Aortic smooth muscle cell (primary cell): ENCODE measurements at places on chromosomes 7 and 10. TPM values are rescaled to one million over a fixed set of nuclear protein-coding genes. Genes with fewer than 3 reads are reported as not detected.

The MRLN gene
- total RNA-seq: 0.12 TPM in 1 of 2 replicates, not detected in the other

The OR2A7 gene
- 0.26 and 0.37 TPM in 2 replicates for total RNA-seq

The OR9A2 gene
- total RNA-seq: not detected in 2 replicates

The AOAH gene
- total RNA-seq: not detected in 2 replicates

The HHEX gene
- total RNA-seq: 1.6 and 4.6 TPM in 2 replicates

The ELN gene
- total RNA-seq: 55.2 and 219 TPM in 2 replicates
